ENCODE measurements at places on chromosomes 3 and 15.
A peak's percentile ranks its signal among the peaks of the same experiment; 100 is the strongest.

DNA sequence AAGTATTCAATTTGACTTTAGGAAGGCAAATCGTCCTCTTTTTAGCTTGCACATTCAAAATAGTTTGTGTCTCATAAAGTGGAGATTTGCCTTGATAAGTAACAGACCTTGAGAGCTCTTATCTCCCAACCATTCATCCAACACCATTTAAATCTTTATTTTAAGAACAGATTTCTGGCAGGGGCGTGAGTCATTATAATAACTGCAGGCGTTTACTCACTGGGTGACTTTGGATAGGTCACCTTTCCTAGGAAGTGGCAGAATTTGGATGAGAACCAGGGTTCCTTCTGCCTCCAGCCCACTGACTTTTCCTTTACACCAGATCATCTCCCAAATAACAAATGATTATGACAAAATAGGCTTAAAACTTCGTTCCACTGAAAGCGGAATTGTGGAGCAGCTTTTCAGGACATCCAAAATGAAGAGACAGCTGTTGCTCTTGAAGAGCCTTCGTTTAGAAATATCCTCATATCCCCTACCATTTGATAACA, 5.0 kb downstream of the LMCD1 start:
- no peak for DNase-seq

DNA sequence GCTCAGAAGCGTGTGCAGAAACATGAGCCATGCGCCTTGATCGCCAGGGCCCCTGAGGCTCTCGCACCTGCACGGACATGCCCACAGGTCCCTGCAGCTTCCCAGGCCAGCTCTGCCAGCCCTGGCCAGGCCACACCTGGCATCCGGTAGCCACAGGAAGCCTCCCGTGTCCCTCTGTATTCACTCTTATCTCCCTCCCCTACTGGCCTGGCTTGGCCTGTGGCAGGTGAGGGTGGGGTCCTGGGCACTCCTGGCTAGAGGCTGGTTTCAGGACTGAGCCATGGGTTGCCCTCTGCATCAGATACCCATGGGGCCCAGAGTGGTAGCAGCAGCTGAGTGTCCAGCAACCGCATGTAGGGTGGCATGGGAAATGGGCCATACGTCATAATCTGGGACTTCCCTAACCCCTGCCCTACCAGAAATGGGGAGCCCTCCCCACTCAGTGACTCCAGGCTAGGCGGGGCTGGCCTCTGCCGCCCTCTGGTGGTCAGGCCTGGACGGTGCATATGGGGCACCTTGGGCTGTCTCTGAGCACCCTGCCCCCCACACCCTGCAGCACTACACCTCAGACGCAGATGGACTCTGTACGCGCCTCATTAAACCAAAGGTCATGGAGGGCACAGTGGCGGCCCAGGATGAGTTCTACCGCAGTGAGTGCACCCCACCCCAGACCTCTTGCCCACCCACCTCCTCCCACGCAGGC, 12.6 kb upstream of the LMAN1L start:
- peak; percentile 88 for DNase-seq

- no peak for DNase-seq
These were observed 110.1 kb upstream of the TBL1XR1 start for GRCh38 chr3:177307391-177307790.

DNA sequence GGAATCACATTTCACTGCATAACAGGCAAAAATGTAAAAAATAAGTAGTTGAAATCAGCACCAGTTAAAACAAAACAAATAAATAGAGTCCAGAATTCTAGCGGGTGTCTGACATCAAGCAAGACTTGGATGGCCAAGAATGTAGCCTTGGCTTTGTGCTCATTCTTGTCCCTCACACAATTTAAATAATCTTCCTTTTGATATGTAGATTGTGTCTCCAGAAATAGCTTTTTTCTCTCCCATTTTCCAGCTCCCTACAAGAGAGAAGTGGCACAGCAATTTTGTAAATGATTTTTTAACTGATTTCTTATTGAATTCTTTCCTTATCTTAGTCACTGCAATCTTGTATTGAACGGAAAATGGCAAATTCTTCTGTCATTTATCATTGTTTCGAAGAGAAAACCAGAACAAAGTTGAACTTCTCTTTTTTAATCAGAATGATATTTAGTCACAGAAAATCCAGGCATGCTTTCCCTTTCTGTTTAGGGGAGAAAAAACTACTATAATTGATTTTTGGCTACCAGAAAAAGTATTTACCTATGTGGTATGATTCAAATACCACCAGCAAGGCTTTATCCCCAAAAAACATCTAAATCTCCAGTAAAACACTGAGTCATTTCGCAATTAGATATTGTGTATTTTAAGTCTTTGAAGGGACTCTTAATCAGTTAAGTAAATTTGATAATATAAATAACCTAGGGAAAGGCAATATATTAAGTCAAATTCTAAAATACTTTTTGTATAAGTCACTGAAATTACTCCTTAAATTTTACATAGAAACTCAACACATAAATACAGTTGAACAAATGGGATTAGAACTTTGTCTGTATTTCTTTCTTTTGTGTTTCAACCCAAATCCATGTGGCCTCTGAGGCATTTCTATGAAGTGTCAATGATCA, 481.7 kb downstream of the GBE1 start:
- DNase-seq: no peak

DNA sequence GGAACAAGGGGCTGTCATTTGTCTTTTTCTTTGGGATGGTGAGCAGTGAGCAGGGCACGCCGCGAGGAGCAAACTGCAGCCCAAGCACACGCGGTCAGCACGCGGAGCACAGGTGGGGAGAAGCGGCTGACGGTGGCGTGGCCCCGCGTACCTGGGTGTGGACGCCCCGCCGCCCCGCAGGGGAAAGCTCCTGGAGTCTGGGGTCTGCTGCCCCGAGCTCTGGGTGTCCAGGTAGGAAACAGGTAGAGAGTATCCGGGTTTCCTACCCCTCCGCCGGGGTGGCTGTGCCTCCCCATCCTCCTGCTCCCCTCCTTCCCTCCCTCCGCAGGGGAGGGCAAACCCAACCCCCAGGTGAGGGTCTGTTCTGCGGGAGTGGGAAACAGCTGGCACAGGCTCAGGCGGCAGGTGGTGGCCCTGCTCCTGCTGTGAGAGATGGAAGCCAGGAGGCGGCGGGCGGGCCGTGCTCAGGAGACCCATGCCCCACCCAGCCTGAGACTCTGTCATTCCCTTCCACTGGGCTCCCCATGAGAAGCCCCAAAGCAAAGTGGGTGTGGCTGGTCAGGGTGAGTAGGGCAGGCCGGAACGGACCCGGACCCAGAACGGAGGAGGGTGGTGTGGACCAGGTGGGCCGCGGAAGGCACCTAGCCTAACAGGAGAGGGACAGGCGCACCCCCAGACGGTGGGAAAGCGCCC, 56.9 kb upstream of the CGNL1 start:
- DNase-seq: no peak

DNA sequence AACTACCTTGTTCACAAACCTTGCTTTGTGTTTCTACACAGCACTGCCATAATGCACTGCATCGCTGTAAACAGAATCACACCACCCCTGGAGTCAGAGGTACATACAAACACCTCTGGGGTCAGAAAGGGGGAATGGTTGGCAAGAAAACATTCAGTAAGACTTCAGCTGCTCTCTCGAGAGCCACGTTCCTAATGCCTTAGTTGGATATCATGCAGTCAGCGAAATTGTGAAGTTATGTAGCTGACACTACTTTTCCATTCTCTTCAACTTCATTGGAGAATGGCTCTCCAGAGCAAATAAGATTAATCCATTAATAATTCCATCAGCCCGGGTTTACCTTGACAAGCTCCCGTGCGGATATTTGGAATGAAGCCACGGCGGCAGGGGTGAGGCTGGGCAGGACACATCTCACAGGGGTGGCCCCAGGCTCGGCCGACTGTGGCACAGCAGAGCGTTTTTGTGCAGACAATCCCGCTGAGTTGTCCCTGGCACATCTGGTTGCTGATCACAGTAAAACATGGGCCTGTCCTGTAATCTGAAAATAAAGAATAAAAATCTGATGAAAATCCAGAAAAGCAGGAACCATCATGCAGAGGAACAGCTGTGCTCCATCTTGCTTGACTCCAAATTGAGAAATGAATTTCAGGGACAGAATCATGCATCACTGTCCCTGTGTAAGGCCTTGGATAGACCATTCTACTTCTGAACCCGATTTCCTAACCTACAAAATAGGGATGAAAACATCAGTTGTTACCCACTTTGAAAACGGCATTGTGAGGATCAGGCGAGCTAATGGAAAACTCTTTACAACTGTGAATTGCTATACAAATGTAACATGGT, 108.0 kb downstream of the FBN1 start:
- DNase-seq: no peak

- DNase-seq: no peak
These were observed 725 bp downstream of the SRP14 start for GRCh38 chr15:40038275-40038637.

DNA sequence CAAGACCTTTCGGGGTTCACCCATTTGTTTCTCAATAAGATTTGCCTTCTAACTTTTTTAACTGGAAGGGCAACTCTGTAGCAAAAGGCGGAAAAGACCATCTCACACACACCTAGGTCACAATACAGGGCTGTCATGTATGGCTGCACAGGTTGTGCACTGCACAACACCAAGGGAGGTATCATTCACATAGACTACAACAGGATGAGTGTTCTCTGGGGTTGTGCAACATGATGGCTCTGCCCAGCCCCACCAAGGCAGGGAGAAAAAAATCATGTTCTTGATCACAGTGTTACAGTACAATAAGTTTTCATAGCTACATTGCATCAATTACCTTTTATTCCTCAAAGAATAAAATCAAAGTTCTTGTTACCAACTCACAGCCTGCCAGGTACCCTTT, 52.8 kb downstream of the ANXA2 start:
- DNase-seq: no peak

- no peak for DNase-seq
These were observed 12.4 kb downstream of the CACNA2D2 start for GRCh38 chr3:50491023-50491422.

DNA sequence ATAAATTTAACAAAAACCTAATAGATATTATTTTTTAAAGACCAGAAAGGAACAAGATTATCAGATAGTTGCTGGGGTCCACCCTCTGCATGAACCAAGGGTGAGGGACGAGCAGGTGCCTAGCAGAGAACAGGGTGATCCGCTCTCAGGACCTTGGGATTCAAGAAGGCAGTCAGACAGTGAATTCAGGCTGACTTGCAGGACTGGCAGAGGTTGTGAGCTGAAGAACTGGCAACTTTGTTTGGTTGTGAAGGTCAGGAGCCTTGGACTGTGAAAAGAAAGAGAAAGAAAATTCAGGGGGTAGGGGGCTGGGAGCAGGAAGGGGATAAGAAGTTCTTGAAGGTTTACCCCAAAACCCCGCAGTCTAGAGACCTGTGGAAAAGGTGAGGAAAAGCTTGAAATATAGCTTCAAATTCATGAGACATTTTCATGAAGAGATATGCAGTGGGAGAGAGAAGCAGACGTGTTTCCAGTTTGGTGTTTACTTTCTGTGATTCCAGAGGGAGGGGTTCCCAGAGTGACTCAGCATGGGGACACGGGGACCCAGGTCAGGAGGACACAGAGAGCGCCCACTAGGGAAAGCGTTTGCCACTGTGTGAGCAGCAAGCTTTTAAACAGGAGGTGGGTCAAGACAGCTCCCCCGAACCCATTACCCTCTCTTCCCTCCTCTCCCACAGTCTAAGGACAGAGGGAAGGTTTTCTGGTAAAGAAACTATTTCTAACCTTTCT, 217.2 kb upstream of the UMPS start:
- no peak for DNase-seq

- no peak for DNase-seq
These were observed 573.2 kb downstream of the DIPK2A start for GRCh38 chr3:144544871-144545270.

DNA sequence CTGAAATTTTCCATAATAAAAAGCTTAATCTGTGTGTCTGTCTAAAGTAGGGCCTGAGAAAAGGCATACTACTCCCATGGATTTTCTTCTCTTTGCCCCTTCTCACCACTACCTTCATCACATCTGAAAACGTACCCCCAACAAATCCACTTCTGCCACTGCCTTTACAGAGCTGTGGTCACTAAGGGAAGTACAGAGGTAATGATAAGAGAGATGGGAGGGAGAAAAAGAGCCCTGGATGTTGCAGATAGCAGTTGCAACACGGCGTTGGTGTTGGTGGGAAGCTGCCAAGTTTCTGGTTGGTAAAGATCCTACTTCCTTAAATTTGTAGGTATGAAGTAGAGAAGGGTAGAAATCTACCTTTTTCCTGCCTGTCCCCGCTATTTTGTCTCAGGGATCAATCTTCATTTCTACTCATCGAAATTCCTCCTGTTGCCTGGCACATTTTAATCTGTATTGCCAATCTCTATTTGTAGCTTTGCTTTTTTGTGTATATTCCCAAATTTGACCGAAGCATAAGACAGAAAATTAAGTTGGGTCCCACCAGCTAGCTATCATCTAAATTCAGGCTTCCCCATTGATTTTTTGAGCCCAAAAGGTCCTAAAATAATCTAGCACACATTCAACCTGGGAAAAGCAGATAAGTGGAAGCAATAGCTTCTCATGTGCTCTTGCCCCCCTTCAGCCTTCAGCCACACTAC, 102.9 kb downstream of the TFDP2 start:
- DNase-seq: no peak

DNA sequence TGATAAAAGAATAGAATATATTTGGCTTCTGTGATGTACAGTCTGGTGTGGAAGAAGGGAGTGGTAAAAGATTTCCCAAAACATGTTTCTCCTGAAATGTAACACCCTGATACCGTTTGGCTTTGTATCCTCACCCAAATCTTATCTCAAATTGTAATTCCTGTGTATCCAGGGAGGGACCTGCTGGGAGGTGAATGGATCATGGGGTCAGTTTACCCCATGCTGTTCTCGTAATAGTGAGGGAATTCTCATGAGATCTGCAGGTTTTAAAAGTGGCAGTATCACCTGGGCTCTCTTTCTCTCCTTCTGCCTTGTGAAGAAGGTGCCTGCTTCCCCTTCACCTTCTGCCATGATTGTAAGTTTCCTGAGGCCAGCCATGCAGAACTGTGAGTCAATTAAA, 1070.8 kb downstream of the IGSF11 start:
- DNase-seq: no peak

DNA sequence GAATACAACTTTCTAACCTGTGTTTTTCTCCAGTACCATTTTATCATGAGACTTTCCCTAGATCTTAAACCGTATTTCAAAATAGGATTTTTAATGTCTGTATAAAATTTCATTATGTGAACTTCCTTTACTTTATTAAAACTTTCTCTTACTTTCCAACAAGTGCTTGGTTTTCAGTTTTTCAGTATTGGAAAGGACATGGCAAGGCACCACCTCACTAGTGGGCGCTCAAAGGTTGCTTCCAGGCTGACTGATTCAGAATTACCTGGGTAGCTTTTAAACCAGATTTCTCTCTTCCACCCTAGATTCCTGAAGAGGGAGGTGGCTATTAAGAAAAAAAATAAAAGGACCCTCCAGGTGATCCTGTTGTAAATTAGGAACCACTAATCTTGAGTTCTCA, 236.6 kb downstream of the SOX2 start:
- no peak for DNase-seq
